ENCODE measurements at places on chromosomes 5 and 9. TPM values are rescaled to one million over a fixed set of nuclear protein-coding genes. Genes with fewer than 3 reads are reported as not detected.

Gene DBH
- polyA plus RNA-seq, result 0.66 TPM

Gene SLC34A1
- polyA plus RNA-seq, result not detected

DNA sequence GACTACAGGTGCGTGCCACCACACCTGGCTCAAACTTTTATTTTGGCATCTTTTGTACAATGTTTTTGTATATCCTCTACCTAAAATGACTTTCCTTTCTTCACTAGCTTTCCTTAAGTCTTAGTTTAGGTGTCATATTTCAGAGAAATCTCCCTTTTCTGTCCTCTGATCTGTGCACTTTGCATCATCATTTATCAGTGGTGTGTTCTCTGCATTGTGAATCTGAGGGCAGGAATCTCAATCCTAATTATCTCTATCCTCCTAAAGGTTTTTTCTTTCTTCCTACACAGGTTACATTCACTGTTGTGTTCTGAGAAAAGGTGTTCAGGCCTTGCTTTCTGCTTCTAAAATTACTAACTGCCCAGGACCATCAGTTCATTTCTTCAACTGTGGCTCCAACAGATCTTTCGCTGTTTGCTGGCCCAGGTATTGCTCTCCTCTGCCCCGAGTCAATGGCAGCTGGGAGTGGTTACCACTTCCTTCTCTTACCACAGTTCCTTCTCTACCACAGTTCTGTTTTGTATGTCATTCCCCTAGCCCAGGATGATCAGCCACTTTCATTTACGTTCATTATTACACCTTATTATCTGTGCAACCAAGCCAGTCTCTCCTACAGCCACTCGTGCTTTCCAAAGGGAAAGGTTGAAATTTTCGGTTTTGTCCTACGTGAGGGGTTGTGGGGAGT lies 14.0 kb downstream of the TGFBR1 start:
- DNase-seq, result no peak

Gene TOR4A
- polyA plus RNA-seq, result 18.4 TPM

GRCh38 chr5:68196876-68197275 lies 18.7 kb upstream of the PIK3R1 start:
- no peak for DNase-seq
